Amniotic stem cell (primary cell): ENCODE measurements at places on chromosomes 3 and 15.

DNA sequence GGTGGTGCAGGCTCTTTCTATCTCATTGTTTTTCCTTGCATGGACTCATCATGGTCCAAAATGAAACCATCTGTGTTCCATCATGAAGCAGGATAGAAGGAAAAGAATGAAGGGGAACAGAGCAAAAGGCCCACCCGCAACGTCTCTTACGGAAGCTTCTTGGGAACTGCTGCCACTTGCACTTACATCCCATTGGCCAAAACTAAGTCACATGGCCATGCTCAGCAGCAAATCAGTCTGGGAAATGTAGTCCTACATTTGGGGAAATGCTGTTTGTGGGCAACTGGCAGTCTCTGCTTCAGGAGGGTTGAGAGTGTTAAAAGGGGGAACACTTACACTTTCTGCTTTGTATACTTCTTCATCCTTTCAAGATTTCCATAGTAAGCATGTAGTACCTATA is 191.6 kb downstream of the SV2B start:
- DNase-seq = no peak

- DNase-seq = no peak
Measured at GRCh38 chr15:40845511-40846284, 1.9 kb downstream of the SPINT1 start.

DNA sequence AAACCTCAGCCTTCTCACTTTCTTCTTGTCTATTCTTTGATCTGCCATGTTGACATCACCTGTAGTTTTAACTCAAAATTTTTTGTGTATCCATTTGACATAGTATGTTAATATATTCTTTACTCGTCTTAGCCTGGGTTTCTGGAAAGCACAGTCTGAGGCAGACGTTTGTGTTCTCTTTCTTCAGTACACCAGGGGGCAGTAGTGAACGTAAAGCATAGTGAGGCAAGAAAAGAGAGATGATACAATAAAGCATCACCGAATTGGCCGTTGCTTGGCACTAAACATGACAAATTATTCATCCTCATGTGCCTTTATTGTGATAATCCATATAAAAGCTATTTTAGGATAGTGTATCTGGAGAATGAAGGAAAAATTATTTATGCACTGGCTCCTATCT is 141.0 kb upstream of the MYRIP start:
- DNase-seq = peak; percentile 19

GRCh38 chr15:86506401-86506800 is 426.7 kb downstream of the AGBL1 start:
- no peak for DNase-seq

DNA sequence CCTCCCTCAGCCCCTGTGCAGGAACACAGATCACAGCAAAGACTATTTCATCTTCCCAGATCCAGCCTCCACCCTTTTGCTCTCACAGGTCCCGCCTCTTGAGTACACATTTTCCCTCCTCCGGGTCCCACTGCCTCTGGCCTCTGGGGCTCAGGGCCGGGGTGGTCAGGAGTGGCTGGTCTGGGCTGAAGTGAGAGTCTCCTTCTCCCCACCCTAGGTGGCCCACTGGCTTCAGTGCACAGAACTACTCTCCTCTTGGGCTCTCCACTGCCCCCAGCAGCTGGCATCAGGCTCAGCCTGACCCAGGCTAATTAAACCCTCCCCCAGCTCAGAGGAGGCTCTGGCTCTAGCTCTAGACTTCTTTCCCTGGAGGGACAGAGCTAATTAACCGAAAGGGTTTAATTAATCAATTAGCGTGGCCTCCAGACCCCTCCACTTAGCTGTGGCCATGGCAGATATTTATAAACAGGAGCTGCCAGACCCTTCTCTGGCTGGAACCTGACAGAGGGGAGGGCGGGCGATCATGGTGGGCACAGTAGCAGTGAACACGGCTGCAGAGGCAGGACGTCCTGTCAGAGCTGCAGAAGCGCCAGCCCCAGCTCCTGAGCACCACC is 15.1 kb downstream of the DUSP7 start:
- no peak for DNase-seq

DNA sequence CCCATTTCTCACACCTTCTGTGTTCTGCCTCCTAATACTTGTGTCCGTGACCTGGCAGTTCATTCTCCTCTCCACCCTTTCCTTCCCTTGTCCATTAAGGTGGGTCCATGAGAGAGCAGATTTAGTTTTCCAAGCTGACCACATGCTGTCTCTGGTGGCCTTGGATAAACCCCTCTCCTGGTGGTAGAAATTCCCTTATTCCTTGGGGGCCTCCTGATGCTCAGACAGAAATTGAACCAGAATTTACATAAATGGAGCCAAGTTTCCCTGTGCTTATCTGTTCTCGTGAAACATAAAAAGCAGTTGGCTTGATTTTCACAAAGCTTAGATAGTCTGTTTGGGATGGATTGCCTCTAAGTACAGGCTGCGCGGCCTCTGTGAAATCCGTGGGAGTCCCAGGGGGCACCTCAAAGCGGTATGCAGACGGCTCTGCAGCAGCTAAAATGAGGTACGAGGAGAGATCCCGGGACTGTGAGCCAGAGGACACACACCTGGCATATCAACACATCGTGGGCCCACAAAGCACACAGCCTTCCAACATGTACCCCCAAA is 101.0 kb upstream of the NMNAT3 start:
- no peak for DNase-seq

DNA sequence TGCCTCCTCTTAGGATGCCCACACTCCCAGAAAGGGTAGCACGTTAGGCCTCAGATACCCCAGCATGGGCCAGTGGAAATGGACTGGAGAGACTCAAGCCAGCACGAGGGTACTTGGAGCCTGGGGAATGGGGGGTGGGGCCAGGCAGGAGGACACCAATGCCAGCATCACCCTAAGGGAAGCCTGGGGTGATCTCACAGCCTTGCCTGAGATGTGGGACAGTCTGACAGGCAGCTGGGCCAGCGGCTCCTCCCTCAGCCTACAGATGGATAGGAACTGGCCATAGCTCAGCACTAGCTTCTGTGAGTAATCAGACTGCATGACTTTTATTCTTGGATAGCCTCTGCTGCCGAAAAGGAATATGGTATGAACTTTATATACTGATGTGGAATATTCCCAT is 59.6 kb upstream of the MRPS22 start:
- no peak for DNase-seq

DNA sequence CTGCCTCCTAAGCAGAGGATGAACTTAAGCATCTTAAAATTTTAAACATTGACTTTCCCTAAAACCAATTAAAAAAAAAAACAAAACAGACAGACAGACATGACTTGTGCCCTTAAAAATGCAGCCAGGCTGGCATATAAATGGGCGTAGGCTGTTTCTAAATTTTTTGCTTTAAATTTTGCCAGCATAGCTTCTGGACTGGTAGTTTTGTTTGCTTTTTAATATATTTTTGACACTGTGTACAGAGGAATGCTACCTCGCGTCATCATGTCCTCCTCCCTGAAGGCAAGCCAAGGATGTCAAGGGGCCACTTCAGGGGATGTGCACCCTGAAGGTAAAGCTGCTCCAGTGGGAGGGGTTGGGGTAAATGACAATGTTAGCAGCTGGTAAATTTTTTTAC is 134.8 kb downstream of the PGPEP1L start:
- no peak for DNase-seq

- DNase-seq = no peak
Measured at GRCh38 chr3:169354774-169355501, 308.6 kb downstream of the MECOM start.

GRCh38 chr15:74265046-74265639 is 29.0 kb downstream of the CCDC33 start:
- no peak for DNase-seq

DNA sequence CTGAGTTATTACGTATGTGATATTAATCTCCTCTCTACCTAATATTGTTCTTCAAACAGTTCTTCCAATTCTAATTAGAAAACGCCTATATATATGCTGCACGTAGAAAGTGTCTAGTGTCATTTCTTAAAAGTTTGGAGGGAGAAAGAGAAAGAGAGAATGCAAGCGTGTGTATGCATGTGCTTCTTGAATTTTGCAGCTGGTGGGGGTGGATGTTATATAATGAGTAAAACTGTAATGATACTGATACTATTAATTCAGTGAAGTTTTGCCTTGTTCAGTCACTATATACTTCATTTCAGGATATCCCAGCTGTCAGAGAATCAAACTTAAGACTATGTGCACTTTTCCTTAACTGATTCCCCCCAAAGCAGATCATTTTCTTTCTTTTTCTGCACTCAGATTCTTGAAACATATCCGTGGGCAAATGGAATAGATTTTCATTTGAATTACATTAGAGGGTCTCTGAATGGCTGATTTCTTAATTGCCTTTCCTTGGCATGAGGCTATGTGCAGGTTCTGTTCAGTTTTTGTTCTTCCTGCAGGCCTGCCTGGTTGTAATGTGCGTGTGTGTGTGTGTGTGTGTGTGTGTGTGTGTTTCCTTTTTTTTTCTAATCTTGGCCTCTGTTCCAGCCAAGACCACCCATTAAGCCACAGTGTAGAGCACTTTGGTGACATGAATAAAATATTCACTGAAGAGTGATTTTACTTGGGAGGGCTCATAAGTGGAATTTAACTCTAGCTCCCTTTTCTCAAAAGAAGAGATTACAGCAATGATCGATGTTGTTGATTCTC is 617.5 kb downstream of the RBMS3 start:
- DNase-seq = no peak

GRCh38 chr3:57078344-57078634 is 17.8 kb downstream of the SPATA12 start:
- DNase-seq = no peak
